ENCODE measurements at places on chromosomes 16 and 17.

DNA sequence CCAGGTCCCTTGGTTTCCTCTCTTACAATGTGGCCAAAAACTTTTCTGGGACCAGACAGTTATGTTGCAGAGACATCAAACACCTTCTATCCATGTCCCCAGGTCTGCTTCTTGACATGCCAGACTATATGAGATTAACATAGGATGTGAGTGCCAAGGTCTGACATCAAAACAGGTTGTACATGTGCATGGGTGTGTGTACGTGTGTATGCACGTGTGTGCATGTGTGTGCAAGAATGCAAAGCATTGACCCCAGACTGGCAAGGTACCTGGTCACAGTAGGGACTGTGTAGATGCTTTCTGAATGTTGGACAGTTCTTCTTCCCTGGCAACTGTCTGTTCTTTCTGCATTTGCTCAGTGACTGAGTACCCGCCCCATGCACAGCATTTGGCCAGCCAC lies 85.6 kb downstream of the NDE1 start:
- DNase-seq: no peak

DNA sequence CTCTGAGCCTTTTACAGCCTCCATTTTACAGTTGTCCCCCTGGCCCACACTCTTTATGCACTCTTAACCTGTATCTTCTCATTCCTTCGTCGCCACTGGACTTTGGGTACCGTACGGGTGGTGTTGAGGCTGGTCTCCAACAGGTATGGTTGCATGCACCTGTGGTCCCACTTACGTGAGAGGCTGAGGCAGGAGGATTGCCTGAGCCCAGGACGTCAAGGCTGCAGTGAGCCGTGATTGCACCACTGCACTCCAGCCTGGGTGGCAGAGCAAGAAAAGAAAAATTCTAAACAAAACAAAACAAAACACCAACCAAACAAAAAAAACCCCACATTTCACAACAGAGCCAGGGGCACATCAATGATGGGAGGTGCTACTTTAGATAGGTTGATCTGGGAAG lies 14.4 kb upstream of the TMEM98 start:
- DNase-seq: no peak

DNA sequence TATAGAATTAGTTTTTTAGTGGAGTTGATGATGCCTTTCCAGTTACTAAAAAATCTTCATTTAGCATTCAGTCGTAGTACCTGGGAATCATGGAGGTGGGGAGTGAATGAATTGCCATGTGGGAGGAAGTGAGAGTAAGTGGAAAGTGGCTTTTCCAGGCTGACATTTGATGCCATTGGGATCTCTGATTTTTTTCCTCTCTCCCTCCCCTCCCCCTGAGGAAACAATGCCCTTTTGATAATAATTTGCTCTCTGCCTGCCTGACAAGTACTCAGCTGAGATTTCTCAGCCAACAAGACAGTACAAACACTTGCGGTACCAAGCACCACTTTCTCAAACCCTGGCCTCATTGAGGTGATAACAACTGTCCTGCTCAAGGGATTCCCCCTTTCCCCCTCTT lies 2.2 kb downstream of the UBE2Z start:
- DNase-seq: no peak

GRCh38 chr17:21289902-21290571 lies 5.5 kb downstream of the MAP2K3 start:
- no peak for DNase-seq

DNA sequence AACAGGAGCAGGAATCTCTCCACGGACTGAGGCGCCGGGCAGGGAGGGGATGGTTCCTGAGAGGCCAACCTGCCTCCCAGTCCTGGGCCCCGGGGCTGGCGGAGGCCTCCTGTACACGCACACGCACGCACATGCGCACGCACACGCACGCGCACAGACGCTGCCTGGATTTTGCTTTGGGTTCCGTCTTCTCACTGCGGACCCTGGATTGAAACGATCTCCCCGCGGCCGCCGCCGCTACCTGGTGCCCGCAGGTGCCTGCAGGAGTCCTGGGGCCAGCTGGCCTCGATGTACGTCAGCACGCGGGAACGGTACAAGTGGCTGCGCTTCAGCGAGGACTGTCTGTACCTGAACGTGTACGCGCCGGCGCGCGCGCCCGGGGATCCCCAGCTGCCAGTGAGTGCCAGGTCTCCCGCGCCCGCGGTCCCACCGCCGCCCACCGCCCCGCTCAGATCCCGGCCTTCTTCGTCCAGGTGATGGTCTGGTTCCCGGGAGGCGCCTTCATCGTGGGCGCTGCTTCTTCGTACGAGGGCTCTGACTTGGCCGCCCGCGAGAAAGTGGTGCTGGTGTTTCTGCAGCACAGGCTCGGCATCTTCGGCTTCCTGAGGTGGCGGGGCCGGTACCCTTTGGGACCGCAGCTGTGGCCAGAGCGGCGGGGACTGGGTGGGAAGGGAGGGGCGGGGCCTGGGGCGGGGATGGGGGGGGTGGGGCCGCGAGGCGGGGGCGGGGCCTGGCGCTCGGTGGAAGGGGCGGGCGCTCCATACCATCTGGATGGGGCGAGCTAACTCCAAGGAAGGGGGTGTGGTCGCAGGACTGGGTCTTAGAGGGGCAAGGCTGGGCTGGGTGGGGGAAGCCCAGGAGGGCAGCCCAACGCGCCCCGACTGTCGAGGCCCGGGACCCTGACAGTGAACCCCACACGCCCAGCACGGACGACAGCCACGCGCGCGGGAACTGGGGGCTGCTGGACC lies 12.3 kb downstream of the CES4A start:
- DNase-seq: peak; percentile 13
